NCI-H1436 (cell line): ENCODE measurements at places on chromosomes 3 and 15.

GRCh38 chr15:100310513-100311153 lies 31.1 kb downstream of the ADAMTS17 start:
- no peak for DNase-seq

DNA sequence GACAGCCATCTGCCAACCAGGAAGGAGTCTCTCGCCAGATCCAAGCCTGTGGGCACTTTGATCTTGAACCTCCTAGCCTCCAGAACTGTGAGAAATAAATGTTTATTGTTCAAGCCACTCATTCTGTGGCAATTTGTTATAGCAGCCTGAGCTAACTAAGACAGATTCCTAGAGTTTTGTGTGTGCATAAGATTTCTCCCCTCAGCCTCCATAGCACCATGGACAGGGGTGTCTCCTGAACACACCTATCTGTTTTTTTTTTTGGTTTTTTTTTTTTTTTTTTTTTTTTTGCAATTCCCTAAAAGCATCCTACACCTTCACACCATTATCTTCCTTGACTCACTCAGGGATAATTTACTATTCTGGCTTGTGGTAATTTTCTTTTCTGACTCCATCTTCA lies 768.5 kb downstream of the NR2F2 start:
- DNase-seq: no peak

- no peak for DNase-seq
These were observed 43.0 kb downstream of the CD200R1 start for GRCh38 chr3:112931736-112932521.

- no peak for DNase-seq
These were observed 19.9 kb upstream of the TNFAIP8L3 start for GRCh38 chr15:51114437-51115119.

GRCh38 chr3:151305060-151305774 lies 11.4 kb downstream of the GPR87 start:
- DNase-seq: no peak

- no peak for DNase-seq
These were observed 289.2 kb upstream of the CHRM5 start for GRCh38 chr15:33679061-33679460.

- no peak for DNase-seq
These were observed 53.4 kb downstream of the SIDT1 start for GRCh38 chr3:113585720-113586119.
